ENCODE measurements at places on chromosomes 3 and 15. TPM values are rescaled to one million over a fixed set of nuclear protein-coding genes. Genes with fewer than 3 reads are reported as not detected.

PARP15 gene
- total RNA-seq = not detected

IGSF11 gene
- total RNA-seq = 0.18 TPM

CKMT1B gene
- not detected for total RNA-seq

AQP9 gene
- not detected for total RNA-seq

UBE2E2 gene
- 45.0 TPM for total RNA-seq

MB21D2 gene
- total RNA-seq = 18.0 TPM

RBSN gene
- total RNA-seq = 9.4 TPM

AHSG gene
- not detected for total RNA-seq

MESD gene
- 26.3 TPM for total RNA-seq

DNAH12 gene
- total RNA-seq = not detected

PDCD6IP gene
- 157 TPM for total RNA-seq

CYP11A1 gene
- 1.3 TPM for total RNA-seq

RAB6B gene
- 0.06 TPM for total RNA-seq

RPS27L gene
- 148 TPM for total RNA-seq

CLDN18 gene
- total RNA-seq = not detected

GCSAM gene
- not detected for total RNA-seq

NUDT16 gene
- 9.0 TPM for total RNA-seq

XCR1 gene
- not detected for total RNA-seq

BFSP2 gene
- total RNA-seq = not detected

SOX14 gene
- not detected for total RNA-seq

LEKR1 gene
- total RNA-seq = 0.16 TPM

HLTF gene
- total RNA-seq = 70.5 TPM

MYRIP gene
- 0.11 TPM for total RNA-seq

GOLGA6L9 gene
- 1.6 TPM for total RNA-seq

TM4SF4 gene
- total RNA-seq = not detected

GOLGA8G gene
- 0.25 TPM for total RNA-seq

FBLN2 gene
- 7.4 TPM for total RNA-seq

NEK11 gene
- 6.3 TPM for total RNA-seq

ABHD2 gene
- total RNA-seq = 20.9 TPM

COL8A1 gene
- total RNA-seq = 42.2 TPM

NR2E3 gene
- total RNA-seq = not detected

ST6GAL1 gene
- 0.11 TPM for total RNA-seq

GOLGA8O gene
- not detected for total RNA-seq

CCDC54 gene
- total RNA-seq = not detected

CDC25A gene
- 36.0 TPM for total RNA-seq

CPN2 gene
- total RNA-seq = not detected

SYNPR gene
- not detected for total RNA-seq

ZFYVE19 gene
- total RNA-seq = 33.8 TPM

CPLX3 gene
- not detected for total RNA-seq

UACA gene
- 27.8 TPM for total RNA-seq

SLC9A9 gene
- total RNA-seq = 0.05 TPM

FEZF2 gene
- not detected for total RNA-seq

GOLGA6L7 gene
- not detected for total RNA-seq

NKTR gene
- total RNA-seq = 14.5 TPM

PPP1R14D gene
- total RNA-seq = not detected

SH3GL3 gene
- total RNA-seq = 0.60 TPM

DUOXA1 gene
- total RNA-seq = not detected

CAMP gene
- not detected for total RNA-seq

CLSTN2 gene
- 0.05 TPM for total RNA-seq

TRPC1 gene
- 1.9 TPM for total RNA-seq

ZIC4 gene
- total RNA-seq = not detected

SEMA5B gene
- total RNA-seq = not detected

COL6A5 gene
- total RNA-seq = not detected

PP2D1 gene
- not detected for total RNA-seq

GOLGA8S gene
- 0.05 TPM for total RNA-seq

KNG1 gene
- not detected for total RNA-seq

TNNC1 gene
- total RNA-seq = 32.1 TPM

CCDC39 gene
- total RNA-seq = not detected

ADGRG7 gene
- not detected for total RNA-seq

All from SJSA1 (cell line).